ENCODE measurements at places on chromosomes 11 and 22. TPM values are rescaled to one million over a fixed set of nuclear protein-coding genes. Genes with fewer than 3 reads are reported as not detected.

GRCh38 chr22:46058091-46058420 lies 81.1 kb upstream of the WNT7B start:
- DNase-seq = peak; percentile 44

DNA sequence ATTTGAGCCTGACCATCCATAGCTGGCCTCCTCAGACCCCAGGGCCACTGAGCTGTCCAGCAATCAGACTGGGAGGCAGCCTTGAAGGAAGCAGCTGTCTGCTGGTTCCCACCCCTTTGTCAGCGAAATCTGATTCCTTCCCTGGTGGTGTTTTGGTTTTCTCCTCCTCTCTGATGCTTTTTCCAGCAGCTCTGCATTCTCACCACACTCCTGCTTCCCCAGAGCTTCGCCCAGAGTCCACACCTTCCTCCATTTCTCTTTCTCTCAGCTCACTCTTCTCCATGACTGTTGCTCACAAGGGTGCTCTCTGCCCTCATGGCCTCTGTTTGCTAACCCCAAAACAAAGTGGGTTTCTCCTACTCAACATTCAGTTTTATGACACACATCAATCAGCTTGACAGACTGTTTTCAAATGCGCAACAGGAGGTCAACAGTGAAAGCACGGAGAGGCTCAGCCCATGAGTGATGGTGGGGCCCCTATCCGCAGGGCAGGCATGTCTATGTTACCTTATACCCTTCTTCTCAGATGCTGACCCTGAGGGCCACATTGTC lies 130.6 kb upstream of the MTNR1B start:
- DNase-seq = no peak

DNA sequence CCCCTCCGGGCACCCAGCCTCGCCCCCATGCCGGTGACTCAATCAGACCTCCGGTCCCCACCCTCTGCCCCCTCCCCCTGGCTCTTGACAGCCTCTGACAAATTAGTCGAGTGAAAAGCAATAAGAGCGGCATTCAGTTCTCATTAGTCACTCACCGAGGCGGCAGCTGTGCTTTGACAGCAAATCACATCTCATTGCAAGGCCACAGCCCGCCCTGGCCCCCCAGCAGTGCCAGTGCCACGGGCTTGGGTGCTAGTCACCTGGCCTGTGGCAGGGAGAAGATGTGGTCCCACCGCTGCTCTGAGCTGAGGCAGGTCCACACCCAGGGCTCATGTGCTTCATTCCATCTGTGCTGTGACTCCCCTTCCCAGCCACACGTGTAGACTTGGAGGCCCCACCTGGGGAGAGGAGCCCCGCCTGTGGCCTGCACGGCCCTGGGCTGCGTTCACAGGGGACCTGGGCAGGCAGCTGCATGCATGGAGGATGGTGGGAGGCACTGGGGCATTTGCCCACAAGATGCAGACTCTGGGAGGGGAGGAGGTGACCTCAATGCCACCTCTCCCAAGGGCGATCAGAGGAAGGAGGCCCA lies 7.4 kb upstream of the TH start:
- DNase-seq = no peak

DNA sequence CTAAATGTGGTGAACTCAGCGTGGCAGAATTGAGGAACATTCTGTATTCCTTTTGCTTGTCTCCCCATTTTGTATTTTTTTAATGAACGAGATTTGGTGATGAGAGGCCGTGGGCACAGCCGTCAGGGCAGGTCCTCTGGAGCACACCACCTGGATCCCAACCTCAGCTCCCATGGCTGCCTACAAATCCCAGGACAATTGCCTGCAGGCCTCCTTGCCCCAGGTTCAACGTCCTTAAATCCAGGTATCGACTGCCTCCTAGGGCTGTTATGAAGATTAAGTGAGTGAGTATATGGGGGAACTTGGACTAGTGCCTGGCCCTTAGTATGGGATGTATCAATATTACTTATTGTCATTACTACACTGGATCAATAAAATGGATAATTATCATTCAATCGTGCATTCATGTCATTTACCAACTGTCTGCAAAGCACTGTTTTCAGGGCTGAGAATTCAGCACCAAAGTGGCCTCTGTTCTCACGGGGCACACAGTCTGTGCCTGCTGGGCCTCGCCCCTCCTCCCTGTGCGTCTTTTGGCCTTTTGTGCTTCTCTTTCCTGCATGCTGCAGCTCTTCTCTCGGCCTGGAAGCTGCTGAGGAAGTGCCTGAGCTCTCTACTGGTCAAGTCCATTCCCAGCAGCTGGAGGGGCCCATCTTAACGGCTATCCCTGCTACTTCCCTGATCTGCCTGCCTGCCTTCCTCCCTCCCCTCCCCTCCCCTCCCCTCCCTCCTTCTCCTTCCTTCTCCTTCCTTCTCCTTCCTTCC lies 1343.7 kb downstream of the BRD1 start:
- DNase-seq = no peak

DNA sequence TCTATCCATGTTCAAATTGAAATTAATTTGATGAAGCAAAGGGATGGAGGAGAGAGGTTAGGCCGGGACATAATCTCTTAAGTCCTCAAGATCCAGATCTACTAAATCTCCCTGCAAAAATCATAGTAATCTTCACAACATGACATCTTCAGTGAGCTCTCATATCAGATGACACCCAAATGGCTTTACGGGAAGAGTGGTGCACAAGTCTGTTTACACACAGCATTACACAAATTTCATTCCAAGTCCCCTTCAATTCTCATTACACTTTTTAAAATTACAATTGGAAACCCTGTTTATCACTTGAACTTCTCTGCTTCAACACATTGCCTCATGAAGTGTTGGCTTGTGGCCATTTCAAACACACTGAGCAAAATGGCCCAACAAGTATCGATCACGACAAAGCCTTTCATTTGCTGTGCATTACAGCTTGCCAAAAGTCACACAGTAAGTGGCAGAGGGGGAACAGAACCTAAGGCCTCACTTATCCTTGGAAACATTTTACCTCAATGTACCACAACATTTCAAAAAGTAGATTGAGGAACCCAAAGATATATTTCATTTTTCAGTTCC lies 17.9 kb upstream of the TPH1 start:
- no peak for DNase-seq

Gene GPR83
- total RNA-seq = 0.25 TPM

Gene BIK
- total RNA-seq = 0.41 TPM
